NCI-H82 (cell line): ENCODE measurements at places on chromosomes 5 and 9.

DNA sequence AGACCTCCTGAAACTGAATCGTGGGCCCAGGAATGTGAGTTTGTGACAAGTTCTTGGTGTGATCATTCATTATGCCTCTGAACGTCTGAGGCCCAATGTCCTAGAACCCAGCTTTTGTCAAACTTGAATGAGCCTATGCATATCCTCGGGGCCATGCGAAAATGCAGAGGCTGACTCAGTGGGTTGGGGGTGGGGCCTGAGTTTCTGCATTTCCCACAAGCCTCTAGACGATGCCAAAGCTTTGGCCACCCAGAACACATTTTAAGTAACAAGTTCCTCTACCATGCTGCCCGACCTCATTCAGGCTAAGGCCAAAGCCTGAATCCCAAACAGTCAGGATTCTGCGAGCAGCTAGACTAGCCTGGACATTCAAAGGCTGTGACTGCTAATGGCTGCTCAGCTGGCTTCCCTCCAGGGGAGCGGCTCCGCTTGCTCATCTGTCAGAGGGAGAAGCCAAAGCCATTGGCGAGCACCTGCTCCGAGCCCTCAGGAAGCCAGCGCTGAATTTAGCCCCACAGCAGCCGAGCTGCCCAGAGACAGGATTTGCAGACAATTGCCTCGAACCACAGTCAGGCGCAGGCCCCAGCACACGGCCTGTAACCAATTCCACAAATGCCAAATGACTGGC lies 177.5 kb downstream of the ZDHHC21 start:
- DNase-seq = peak; percentile 80

- DNase-seq = no peak
Measured at GRCh38 chr5:144328980-144329379, 158.3 kb downstream of the KCTD16 start.

- DNase-seq = no peak
Measured at GRCh38 chr9:117265253-117265652, 149.6 kb downstream of the ASTN2 start.

- peak; percentile 69 for DNase-seq
Measured at GRCh38 chr5:44332285-44332971, 56.8 kb downstream of the FGF10 start.
